Frontal cortex (tissue), 4 donors: ENCODE measurements at places on chromosomes 3 and 15. TPM values are rescaled to one million over a fixed set of nuclear protein-coding genes. Genes with fewer than 3 reads are reported as not detected.

The PRR20G gene
- total RNA-seq = not detected

The VWA5B2 gene
- total RNA-seq = 0.41 TPM

The KNG1 gene
- not detected for total RNA-seq

The GPR27 gene
- 43.6 TPM for total RNA-seq

The CTXND1 gene
- 0.41 TPM for total RNA-seq

The CDHR4 gene
- total RNA-seq = not detected

The QRICH1 gene
- total RNA-seq = 148 TPM

The IL5RA gene
- under 0.01 TPM for total RNA-seq

The GPR149 gene
- total RNA-seq = 7.7 TPM

The PLSCR2 gene
- not detected for total RNA-seq

The CPEB1 gene
- 2.0 TPM for total RNA-seq

The VEPH1 gene
- 13.0 TPM for total RNA-seq

The SCN10A gene
- total RNA-seq = not detected

The FANCD2OS gene
- not detected for total RNA-seq

The AGBL1 gene
- 1.2 TPM for total RNA-seq

The BFSP2 gene
- not detected for total RNA-seq

The ADAMTSL3 gene
- total RNA-seq = 17.1 TPM

The COLQ gene
- 1.6 TPM for total RNA-seq

The CFAP161 gene
- 6.9 TPM for total RNA-seq

The MGLL gene
- total RNA-seq = 31.4 TPM

The CA12 gene
- 7.7 TPM for total RNA-seq

The KLF13 gene
- total RNA-seq = 45.2 TPM

The AADACL2 gene
- total RNA-seq = not detected

The AHSG gene
- total RNA-seq = not detected

The TMCO5A gene
- total RNA-seq = not detected
